ENCODE measurements at places on chromosomes 7 and 10.

DNA sequence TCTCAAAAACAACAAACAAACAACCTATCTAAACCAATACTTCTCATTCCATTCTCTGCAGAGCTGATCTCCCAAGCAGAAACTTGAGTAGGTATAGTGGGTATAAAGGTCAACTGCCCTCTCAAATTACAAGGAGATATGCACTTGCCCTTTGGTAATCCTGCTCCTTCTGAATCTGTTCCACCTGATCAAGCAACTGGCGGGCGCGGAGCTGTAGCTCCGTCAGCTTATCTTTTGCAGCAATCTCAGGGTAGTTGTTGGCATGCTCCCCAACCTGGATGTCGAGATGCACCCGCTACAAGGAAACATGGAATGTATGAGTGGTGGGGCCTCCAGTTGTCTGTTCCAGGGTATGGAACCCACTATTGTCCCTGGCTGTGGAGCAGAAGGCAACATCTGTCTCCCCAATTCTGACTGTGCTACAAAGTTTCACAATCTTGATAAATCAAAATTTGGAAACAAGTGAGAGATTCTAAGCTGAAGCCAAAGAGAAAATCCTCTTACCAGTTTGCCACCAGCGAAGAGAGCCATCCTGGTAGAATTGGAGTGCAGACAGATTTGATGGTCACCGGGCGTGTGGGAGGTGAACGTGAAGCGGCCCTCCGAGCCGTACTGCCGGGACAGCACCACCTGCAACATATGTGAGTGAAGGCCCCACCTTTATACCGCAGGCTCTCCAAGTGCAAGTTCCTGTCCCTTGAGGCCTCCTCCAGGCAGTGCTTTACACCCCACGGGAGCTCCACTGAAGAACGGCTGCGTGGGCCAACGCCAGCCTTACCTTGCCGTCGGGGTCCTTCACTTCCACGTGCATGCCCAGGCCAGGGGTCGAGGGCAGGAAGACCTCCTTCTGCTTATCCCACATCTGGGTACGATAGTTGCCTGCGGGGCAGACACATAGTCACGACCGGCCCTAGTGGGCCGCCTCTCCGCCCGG, 819 bp downstream of the TMED4 start:
- peak; percentile 28 for DNase-seq

- no peak for DNase-seq
Measured at GRCh38 chr10:79112881-79113431, 44.2 kb downstream of the ZMIZ1 start.

- DNase-seq = no peak
Measured at GRCh38 chr7:4882169-4883032, 1.1 kb downstream of the RADIL start.

DNA sequence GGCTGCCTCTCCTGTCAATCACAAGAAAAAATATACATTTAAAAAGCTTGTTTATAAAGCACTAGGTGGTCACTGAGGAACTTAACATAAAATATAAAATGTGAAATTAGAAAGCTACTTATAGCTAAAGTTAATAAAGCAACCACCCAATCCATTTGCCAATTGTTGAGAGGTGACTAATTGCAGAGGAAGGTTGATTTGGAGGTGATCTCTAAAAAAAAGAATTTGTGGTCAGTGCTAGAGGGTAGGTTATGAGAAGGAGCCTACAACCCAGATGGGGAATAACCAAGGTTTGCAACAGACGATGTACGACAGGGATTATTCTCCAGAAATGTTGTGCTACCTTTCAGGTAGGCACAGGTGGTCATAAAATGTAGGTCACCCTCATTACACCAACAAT, 444.2 kb upstream of the C7orf33 start:
- DNase-seq = no peak

DNA sequence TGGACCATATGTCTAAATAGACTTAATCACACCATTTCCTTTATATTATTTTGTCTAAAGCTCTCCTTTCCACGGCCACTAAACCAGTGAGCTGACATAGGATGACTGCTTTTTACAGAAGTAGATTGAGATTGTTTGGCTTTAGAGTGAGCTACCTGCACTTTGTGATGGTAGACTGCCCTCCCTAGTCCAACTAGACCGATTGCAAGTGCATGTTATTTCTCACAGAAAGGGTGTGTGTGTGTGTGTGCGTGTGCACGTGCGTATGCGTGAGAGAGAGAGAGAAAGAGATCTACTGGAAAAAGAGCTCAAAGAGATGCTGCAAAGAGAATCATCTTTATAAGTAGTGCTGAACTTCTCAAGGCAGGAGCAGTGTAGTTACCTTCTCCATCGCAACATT, 60.7 kb downstream of the VCL start:
- no peak for DNase-seq
